Activated CD8-positive, alpha-beta T cell treated with anti-CD3 and anti-CD28 coated beads for 36 hours (primary cell): ENCODE measurements at places on chromosomes 6 and 20.

GRCh38 chr6:125948455-125948854 lies 8.1 kb upstream of the HINT3 start:
- no peak for DNase-seq

DNA sequence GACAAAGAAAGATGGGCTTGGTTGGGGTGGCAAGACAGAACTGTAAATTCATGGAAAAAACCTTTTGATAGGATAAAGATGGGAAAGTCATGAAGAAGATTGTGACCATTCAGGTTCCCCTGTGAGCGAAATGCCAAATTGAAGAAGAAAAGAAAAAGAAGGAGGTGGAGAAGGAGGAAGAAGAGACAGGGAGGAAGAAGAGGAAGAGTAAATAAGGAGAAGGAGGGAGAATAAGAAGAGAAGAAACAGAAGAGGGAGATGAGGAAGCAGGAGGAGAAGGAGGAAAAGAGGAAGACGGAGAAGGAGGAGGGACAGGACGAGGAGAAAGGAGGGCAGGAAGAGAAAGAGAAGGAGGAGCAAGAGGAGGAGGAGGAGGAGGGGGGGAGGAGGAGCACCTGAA lies 199.8 kb downstream of the SLC24A3 start:
- no peak for DNase-seq

DNA sequence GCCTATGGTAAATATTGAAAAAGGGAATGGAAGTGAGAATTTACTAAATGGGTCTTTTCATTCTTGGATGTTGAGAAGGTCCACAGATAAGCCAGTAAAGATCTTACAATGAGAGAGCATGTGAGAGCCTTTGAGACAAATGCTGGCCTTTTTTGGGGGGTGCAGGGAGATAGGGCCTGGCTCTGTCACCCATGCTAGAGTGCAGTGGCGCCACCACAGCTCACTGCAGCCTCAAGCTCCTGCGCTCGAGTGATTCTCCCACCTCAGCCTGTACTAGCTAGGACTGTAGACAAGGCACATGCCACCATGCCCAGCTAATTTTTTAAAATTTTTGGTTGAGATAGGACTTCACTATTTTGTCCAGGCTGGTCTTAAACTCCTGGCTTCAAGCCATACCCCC lies 63.2 kb upstream of the TMEM181 start:
- no peak for DNase-seq

GRCh38 chr20:51386586-51386985 lies 155.9 kb downstream of the NFATC2 start:
- peak; percentile 82 for DNase-seq

GRCh38 chr6:33886673-33887144 lies 82.9 kb upstream of the MLN start:
- DNase-seq = peak; percentile 49

- DNase-seq = peak; percentile 47
These were observed 164.9 kb upstream of the SASH1 start for GRCh38 chr6:148177589-148178233.

GRCh38 chr6:91080871-91081270 lies 494.0 kb upstream of the MAP3K7 start:
- DNase-seq = no peak

DNA sequence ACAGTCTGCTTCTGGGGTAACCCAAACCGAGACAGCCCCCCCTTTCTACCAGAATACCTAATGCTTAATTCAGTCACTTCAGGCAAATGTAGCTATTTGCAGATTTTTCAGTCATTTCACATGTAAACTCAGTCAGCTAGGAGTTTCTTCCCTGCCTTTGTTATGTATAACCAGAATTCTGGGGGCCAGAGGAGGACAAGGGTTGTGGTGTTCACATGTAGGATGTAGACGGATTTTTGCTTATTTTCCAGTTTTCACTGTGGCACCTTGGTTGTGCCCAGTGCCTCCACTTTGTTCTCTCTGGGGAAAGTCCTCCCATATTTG lies 51.1 kb downstream of the PROKR2 start:
- DNase-seq = no peak

DNA sequence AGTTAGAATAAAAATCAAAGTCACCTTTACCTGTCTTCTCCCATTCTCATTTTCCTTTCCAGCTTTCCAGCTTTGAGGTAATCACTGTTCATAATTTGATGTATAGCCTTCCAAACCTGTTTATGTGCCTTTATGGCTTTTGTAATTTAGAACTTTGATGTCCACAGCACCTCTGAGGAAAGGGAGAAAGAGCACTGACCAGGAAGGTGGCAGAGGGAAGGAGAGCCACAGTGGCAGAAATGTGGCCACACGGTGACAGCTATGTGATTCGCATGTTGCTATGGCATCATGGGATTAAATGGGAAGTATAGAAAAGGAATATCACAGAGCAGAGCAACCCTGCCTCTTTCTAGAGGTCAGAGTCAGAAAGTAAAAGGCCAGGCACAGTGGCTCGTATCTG lies 51.7 kb upstream of the PLCG1 start:
- no peak for DNase-seq

- no peak for DNase-seq
These were observed 73.5 kb upstream of the DTNBP1 start for GRCh38 chr6:15736297-15736696.

GRCh38 chr6:63705707-63706106 lies 70.1 kb downstream of the PHF3 start:
- no peak for DNase-seq

- DNase-seq = no peak
These were observed 414.0 kb upstream of the OPRM1 start for GRCh38 chr6:153625089-153625488.

DNA sequence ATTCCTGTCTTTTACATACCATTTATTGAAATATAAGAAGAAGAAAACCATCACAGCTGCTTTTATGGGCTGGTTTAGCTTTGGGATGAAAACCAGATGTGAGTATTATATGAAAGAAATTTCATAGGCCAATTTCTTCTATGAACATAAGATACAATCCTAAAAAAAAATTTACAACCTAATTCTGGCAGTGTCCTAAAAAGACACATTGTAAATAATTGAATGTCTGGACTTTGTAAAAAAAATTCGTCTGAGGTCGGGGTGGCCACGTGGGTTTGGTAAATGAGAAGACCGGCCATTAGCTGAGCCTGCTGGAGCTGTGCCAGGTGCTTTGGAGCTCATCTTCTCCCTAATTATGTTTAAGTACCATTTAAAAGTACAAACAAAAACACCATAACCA lies 26.8 kb downstream of the DACT2 start:
- no peak for DNase-seq

DNA sequence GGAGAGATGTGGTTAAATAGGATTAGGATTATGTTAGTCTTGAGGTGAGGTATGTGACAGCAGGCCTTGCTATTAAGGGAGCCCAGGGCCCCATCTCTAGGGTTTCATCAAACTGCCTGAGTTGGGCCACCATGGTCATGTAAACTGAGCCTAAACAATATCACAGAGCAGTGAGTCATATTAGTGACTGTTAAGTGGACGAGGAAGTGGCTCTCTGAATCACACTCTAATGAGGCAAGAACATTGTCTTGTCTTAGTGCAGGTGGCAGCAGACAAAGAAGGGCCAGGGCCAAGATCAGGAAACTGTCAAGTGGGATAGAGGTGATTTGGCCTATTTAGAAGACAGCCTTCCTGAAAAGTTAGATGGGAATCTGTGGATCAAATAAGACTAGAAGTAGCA lies 23.1 kb downstream of the ENPP3 start:
- no peak for DNase-seq

- DNase-seq = no peak
These were observed 148.4 kb downstream of the HIVEP2 start for GRCh38 chr6:142796571-142796970.

- no peak for DNase-seq
These were observed 32.9 kb downstream of the SLC17A4 start for GRCh38 chr6:25787428-25787827.

GRCh38 chr6:22557007-22557406 lies 12.4 kb upstream of the HDGFL1 start:
- no peak for DNase-seq

DNA sequence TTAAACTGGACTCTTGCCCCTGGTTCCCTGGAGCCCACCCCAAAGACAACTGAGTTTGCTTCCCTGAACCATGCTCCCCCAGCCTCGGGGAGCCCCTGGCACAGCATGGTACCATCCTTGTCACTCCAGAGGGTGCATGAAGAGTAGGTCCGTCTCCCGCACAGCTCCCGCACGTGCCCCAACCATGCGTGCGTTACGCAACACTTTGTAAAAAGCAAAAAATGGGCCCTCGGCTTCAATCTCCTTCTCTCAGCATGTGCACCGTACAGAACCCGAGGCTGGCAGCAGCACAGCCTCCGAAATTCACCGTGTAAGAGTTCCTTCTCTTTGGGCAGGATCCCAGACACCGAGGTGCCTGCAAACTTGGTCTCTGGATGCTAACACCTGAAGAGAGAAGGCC lies 5.6 kb downstream of the PMEPA1 start:
- DNase-seq = no peak

DNA sequence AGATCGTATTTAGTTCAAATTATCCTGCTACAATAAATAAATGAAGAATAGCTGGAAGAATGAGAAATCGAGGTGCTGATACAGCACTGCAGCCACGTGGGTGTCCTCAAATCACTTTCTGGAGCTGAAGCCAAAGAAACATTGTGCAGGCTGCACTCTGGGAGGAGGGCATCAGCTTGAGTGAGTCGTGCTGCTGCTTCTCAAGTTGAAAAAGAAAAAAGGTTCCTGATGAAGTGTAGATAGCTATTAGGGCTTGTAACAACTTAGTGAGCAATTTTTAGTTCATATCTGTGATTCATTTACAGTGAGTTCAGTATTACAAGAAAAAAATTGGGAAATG lies 40.5 kb downstream of the DSE start:
- no peak for DNase-seq

- DNase-seq = no peak
These were observed 22.3 kb downstream of the STX7 start for GRCh38 chr6:132490478-132491204.

DNA sequence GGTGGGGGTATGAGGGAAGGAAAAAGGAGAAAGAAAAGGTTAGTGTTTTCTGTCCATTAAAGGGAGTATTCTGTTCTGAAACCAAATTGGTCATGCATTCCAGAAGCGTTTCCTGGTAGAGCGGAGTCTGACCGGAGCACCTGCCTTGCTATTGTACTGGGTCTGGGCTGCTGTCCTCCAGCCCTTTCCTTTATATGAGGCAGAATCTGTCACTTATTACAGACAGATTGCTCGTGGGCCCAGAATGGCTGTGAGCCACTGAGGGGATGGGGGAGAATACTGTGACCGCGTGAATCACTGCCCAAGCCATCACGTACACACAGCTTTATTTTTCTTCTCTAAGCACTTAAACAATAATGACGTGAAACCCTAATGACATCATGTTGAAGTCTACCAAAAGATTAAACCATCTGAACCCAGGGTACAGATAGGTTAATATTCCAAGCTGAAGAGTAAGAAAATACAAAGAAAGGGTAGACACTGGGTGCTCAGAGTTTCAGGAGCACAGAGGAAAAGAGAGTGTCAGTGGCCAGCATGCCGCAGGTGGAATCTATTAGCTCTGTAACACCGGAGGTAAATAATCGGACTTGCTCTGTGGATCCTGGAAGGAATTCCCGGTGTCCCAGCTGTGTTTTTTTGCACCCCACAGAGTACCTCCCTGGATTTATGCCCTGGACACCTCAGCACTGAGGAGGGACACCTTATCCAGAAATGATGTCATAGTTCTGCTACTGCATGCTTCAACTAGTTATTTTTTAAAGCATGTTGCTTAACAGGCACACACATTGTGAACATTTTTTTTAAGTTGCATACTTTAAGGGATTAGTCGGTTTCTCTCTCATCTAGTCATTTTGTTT lies 573.3 kb downstream of the PKHD1 start:
- no peak for DNase-seq

DNA sequence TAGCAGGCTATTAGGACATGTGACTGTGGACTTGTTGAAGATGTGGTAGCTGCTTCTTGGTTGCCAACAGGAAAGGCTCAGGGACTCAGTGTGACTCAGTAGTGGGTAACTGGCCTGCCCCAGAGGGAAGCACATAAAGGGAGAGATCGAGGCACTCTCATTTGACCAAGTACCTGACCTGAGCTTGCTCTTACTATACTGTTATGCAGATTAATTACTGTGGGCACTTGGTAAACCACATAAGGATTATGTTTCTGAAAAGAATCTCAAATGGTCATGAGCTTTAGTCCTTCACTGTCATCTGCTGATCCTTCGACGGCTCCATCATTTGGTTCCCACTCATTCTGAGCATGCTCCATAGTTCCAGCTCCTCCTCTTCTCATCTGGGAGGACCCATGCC lies 48.2 kb upstream of the RPL7L1 start:
- no peak for DNase-seq

- peak; percentile 53 for DNase-seq
These were observed 77.6 kb upstream of the GGTLC1 start for GRCh38 chr20:24066076-24066700.

- peak; percentile 54 for DNase-seq
These were observed 59.8 kb downstream of the IGF2R start for GRCh38 chr6:160028487-160029275.

- no peak for DNase-seq
These were observed 8.3 kb downstream of the MYL9 start for GRCh38 chr20:36549628-36549941.

- no peak for DNase-seq
These were observed 73.3 kb downstream of the BMP7 start for GRCh38 chr20:57193094-57193493.

DNA sequence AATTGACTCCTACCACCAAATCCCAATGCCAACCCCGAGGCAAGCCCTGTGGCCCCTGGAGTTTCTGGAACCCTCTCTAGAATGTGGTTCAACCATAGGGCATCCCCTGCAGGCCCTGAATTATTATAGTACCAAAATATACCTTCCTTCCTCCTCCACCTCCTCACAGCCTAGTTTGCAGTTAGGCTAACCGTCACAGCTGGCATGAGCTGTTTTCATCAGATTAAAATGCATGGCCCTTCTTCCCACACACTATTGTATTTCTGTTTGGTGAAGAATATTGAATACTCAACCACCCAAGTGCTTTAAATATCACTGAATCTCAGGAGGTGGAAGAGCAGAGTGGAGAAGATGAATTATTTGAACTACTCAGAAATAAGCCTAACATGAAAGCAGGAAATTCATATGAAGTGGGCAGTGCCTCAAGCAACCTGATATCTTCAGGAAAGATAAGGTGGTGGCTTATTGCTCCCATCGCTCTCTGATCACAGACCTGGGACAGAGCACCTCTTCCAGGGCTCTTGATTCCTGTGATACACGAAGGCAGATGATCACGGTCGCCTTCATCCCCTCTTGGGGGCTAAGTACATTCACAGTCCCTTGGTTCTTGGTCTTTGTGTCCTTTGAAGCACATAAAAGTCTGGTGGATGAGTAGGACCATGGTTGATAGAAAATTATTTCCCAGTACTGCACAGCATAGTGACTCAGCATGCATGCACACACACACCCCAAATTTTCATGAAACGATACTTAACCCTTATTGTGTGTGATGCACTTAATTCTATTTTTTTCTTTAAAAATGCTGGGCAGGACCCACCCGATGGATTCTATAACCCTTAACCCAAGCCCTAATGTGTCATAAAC lies 90.9 kb downstream of the PSMG4 start:
- no peak for DNase-seq

- DNase-seq = no peak
These were observed 2.6 kb upstream of the NOTCH4 start for GRCh38 chr6:32226434-32226833.
